ENCODE measurements at places on chromosomes 2 and 18.
A peak's percentile ranks its signal among the peaks of the same experiment; 100 is the strongest.

DNA sequence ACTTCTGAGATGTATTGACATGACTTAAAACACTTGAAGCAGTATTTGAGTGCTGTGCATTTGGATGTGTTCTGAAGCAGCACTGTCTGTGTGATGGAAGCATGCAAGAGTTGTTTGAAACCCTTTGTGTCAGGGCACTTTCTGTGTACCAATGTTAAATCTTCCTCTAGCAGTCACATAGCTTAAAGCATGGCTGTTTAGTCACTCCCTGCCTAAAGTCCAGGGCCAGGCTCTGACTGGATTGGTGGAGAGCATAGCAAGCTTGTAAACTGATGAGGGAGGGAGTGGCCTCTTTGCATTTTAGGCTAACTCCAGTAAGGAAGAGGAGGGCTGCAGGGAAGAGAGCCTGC lies 73.5 kb downstream of the MYO1B start:
- H3K27ac ChIP-seq, result peak overlapping the region; percentile 75
- H3K4me3 ChIP-seq, result no peak overlapping the region
- DNase-seq, result no peak

GRCh38 chr2:100292022-100292580 lies 30.2 kb downstream of the LONRF2 start:
- H3K27me3 ChIP-seq, result no peaks in the 10 kb centered on the region
- peaks cover 4% of the 10 kb centered on the region for H3K4me1 ChIP-seq
- H3K27ac ChIP-seq, result no peak overlapping the region

- H3K27me3 ChIP-seq, result no peaks in the 10 kb centered on the region
- no peak overlapping the region for H3K4me3 ChIP-seq
- no peak overlapping the region for H3K27ac ChIP-seq
- peaks cover 30% of the 10 kb centered on the region for H3K36me3 ChIP-seq
Observed at GRCh38 chr18:62979176-62979575, 263.8 kb downstream of the PHLPP1 start.

GRCh38 chr2:33086400-33087015 lies 139.8 kb downstream of the LTBP1 start:
- peaks cover 14% of the 10 kb centered on the region for H3K36me3 ChIP-seq
- no peak for DNase-seq
- H3K27ac ChIP-seq, result no peak overlapping the region
- H3K4me1 ChIP-seq, result peaks cover 22% of the 10 kb centered on the region
- H3K4me3 ChIP-seq, result no peak overlapping the region

DNA sequence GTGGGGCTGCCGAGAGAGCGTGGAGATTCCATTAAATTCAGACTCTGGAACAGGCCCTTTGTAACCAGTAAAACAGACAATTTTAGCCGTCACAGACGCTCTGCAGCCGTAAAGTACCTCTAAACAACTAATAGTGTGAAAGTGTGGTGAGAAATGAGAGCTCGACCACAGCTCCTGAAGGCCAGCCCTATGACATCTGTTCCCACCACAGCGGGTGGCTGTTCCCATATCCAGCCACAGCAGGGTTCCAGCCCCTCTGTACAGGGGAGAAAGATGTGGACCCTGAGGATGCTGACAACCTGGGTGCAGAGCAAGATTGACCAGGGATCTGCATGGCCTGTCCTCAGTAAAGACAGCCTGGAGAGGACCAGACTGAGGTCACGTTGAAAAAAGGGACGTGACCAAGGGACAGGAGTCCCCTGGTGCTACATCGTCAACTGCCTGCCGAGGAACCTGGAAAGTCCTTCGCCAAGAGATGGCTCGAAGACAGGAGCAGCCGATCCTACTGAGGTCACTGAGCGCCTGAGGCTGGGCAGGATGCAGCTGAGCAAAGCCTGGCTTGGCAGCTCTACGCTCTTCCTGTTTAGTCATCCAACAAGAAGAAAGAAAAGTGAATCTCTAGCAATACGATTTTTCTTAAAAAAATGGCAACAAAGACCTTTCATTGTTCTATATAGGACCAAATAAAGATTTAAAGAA lies 831.7 kb downstream of the RNF144A start:
- H3K27me3 ChIP-seq, result no peaks in the 10 kb centered on the region
- no peak overlapping the region for H3K4me3 ChIP-seq
- no peak for DNase-seq
- H3K4me1 ChIP-seq, result peaks cover 7% of the 10 kb centered on the region

DNA sequence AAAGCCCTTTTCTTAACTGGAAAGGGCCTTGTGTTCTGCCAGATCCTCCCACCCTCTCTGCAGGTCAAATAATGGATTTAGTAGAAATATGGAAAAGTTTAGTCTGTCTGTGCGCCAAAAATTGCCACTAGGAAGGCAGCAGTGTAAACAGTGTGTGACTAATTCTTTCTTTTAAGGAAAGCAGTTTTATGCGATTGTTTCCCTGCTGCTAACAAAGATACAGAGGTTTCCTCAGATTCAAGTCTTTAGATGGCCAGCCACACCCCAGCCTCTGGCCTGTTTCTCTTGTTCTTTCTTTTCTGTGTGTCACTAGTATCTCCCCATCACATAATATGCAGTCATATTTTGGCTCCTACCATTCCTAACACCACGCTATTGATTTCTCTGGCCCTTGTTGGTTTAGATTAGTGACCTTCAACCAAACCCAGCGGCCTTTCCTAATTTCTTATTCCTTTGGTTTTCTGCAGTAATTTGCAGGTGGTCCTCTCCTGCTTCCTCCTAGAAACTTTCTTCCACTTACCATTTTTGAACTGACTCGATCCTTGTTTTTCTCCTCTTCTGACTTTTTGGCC lies 157.4 kb downstream of the LTBP1 start:
- no peak overlapping the region for H3K27ac ChIP-seq
- DNase-seq, result no peak
- H3K4me3 ChIP-seq, result no peak overlapping the region
- H3K36me3 ChIP-seq, result peaks cover 10% of the 10 kb centered on the region

DNA sequence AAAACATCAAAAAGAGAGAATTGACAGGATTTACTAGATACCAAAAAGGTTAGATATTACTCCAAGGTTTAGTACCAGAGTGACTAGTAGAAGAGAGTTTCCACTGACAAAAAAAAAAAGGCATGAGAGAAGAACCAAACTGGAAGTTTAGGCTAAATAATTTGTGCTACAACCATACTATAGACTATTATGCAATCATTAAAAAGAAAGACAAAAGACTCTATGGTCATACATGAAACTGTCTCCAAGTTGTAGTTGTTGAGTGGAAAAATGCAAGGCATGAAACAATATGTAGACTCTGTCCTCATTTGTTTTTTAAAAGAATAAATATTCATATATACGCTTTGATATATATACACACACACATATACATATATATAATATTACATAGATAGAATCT lies 1.7 kb upstream of the EXOC6B start:
- peak overlapping the region; percentile 94 for H3K27ac ChIP-seq
- H3K4me3 ChIP-seq, result peak overlapping the region; percentile 14
- DNase-seq, result no peak

All from type B pancreatic cell (in vitro differentiated cells).